ENCODE measurements at places on chromosomes 12 and 14.

- no peak for DNase-seq
These were observed 363.6 kb downstream of the TMEM132D start for GRCh38 chr12:129540249-129540648.

DNA sequence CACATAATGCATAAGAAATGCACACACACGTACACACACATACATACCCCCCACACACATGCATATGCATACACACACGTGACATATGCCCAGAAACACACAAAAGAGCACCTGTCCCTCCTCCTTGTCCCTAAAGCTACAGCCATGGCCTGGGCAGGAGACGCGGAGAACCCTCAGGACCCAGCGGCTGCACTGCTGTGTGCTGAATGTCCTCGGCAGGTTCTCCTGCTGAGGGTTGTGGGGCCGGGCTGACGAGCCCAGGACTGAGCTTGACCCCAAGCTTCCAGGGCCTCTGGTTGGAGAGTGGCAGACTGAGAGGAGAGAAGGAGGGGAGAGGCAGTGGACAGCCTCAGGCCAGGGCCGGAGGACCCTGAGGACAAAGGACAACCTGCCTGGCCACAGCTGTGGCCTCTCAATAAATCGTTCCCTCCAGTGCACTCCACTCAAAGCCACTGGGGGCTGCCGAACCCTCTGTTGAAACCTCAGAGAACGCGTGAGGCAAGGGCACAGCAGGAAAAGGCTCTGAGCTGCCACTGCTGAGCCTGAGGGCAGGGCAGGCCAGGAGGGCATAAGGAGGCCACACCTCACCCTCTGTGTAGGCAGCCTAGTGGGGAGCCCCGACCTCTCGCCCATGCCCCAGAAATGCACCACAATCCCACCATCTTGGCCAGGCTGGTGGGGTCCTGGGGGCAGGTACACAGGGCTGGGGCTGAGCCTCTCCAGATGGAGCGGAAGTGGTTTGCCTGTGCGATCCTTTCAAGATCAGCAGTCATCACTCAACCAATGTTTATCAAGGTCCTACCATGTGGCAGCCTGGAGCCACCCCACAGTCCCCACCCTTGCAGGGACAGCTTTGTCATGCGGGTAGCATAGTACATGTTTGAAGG, 3.1 kb downstream of the CACNA2D4 start:
- DNase-seq = peak; percentile 44

DNA sequence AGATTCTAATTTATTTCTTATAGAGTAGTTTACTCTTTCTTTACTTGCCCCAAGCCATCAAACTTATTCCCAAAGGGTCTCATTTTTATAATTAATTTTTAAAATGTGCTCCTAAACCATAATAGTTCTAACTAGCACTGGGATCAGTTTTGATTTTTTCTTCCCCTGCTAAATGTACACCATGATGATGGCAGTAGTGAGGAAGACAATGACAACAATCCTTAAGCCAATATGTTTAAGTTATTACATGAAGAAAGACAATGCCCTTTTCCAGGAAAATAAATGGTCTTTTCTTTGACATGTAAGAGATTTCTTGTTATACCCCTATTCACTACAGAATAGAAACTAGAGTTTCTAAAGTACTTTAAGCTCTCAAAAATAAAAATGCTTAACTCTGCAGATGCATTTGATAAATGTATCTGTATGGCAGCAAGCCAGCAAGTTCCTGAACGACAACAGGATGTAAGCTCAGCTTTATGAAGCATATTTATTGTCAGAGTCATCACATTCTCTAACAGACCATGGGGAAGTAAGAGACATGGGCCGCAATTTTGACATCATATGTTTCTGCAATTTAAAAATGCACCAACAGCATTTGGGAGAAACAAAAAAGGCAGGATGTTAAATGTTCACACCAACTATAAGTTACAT, 36.0 kb upstream of the SNX6 start:
- peak; percentile 50 for DNase-seq

- no peak for DNase-seq
These were observed 36.0 kb upstream of the BATF start for GRCh38 chr14:75486318-75486717.

- DNase-seq = no peak
These were observed 164.9 kb downstream of the ANO4 start for GRCh38 chr12:100959481-100959880.

DNA sequence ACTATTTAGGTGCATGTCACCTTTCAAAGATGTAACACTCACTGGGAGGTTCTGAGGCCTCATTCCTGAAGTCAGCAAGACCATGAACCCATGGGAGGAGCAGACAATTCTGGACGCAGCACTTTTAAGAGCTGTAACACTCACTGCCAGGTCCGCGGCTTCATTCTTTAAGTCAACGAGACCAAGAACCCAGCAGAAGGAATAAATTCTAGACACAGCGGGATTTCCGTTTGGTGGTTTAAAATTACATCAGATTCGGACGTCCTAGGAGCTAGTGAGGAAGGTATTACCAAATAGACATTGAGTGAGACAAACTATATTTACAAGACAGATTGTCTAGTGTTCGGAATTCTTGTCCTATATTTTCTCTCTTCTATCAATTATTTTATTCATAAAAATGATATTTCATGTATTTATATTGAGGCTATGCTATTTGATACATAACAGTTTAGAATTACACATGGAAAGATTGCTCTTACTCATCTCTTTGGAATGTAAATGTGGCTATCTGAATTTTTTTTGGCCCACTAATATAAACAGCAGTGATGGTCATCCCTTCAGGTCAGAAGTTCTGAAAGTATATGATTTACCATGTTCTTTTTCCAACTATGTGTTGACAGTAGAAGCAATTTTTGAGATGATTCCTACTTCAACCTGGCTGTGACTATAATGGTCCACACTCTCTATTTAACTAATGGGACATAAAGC, 1973.0 kb upstream of the FLRT2 start:
- DNase-seq = no peak

DNA sequence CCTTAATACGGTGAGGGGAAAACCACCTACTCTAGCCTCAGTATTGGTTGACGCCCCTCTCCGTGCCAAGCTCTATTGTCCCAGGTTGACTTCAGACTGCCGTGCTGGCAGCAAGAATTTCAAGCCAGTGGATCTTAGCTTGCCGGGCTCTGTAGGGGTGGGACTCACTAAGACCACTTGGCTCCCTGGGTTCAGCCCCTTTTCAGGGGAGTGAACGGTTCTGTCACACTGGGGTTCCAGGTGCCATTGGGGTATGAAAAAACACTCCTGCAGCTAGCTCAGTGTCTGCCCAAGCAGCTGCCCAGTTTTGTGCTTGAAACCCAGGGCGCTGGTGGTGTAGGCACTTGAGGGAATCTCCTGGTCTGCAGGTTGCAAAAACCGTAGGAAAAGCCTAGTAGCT, 107.1 kb downstream of the NUBPL start:
- no peak for DNase-seq

DNA sequence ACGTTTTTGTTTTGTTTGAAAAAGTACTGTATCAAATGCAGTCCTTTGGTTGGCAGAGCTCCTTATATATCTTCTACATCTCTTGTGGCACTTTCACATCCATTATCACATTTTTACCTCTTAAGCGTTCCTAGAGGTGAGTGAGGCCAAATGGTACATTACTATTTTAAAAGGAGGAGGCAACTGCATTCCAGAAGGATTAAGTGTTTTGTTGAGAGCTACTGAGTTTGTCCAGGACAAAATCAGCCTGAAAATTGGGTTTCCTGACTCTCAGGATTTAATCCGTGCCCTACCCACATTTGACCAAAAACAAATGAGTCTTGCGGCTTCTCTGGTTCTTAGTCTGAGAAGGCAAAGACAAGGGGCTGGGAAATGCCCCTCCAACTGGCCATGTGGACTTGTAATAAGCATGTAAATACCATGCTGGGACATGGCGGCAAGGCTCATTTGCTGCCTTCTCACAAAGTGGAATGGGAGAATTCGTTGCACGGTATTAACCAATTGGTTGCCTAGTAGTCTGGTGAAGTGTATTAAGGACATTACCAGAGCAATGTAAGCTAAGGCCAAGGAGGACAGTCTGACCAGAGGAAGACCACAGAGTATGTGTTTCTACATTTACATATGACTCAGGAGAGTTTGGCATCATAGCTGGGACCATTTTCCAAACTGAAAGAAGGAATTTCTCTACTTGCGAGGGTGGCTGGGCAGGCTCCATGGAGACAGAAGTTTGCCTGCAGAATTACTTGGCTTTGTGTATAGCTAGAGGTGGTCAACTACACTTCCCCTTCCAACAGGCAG, 175.8 kb upstream of the PLXNC1 start:
- no peak for DNase-seq

- no peak for DNase-seq
These were observed 103.2 kb upstream of the VRK1 start for GRCh38 chr14:96693987-96694386.

DNA sequence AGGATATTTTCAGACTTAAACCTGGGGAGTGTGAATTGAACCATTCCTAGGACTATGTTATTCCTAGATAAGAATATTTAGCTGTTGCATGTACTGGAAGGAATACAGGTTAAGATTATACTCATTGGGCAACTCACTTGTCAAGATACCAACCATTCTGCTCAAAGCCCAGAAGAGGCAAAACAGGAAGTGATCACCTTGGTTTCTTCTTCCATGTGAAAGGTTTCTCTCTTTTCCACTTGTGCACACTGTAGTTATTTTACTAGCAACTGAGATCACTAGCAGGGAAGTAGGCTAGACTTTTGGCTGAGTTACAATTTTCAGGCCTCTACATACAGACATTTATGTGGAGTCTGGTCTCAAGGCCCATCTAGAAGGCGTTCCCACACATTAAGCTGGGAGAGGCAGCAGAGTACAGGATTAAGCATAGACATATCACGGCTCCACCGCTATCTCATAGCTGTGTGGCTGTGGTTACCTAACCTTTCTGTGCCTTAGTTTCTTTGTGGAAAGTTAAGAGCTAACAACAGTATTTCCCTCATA, 83.9 kb upstream of the FERMT2 start:
- no peak for DNase-seq

GRCh38 chr14:54374117-54374884, 22.5 kb upstream of the CDKN3 start:
- no peak for DNase-seq

DNA sequence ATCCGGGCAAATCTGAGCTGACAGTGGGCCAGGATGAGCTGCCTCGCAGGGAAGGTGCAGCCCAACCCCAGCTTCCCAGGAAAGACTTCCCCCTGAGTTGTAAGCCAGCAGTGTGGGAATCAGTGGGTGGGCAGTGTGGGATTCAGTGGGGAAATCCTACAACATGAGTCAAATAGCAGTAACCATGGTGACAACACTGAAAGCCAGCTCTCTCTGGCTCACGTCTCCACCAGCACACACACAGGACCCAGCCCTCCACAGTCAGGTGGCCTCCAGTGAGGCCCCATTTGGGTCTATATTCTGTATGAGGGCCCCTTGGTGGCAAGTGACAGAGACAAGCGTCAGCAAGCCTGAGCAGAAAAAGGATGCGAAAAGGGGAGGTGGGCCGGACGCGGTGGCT, 6.0 kb upstream of the LGALS3 start:
- DNase-seq = no peak

DNA sequence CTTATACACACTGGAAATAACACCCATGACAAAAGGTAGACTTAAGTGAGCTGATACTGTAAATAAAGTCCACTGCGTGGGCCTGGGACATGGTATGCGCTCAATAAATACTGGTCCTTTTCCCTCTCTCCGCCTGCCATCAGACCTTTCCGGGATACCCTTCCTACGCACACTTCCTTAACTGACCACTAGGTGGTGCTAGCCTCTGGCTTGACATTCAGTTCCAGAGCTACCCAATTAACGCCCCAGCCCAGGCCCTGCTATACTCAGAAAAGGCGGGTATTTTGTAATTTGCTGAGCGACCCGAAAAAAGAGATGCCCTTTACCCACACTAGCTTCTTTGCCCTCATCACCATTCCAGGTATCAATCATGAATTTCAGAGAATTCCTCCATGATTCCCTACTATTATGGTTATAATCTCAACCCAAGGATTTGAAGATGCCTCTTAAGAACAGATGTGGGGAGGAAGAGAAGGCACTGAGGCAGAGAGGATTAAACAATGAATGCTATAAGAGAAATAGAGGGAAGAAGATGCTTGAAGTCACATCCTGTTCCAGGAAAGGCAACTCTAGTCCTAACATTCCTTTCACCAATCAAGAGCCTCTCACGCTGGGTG, 3.9 kb upstream of the LRP1 start:
- DNase-seq = peak; percentile 84

DNA sequence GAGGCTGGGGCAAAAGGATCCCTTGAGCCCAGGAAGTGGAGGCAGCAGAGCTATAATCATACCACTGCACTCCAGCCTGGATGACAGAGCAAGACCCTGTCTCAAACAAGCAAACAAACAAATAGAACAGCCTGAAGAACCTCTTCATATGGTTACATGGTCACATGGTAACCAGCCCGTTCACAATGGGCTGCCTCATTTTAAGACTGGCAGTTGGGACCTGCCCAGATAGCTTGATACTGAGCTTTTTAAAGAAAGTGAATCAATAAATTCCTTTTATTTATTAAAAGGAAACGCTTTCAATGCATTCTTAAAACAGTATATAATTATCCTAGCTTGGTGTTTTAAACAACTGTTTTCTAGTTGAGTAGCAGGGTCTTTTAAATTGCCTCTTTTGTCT, 10.5 kb downstream of the MLXIP start:
- no peak for DNase-seq

DNA sequence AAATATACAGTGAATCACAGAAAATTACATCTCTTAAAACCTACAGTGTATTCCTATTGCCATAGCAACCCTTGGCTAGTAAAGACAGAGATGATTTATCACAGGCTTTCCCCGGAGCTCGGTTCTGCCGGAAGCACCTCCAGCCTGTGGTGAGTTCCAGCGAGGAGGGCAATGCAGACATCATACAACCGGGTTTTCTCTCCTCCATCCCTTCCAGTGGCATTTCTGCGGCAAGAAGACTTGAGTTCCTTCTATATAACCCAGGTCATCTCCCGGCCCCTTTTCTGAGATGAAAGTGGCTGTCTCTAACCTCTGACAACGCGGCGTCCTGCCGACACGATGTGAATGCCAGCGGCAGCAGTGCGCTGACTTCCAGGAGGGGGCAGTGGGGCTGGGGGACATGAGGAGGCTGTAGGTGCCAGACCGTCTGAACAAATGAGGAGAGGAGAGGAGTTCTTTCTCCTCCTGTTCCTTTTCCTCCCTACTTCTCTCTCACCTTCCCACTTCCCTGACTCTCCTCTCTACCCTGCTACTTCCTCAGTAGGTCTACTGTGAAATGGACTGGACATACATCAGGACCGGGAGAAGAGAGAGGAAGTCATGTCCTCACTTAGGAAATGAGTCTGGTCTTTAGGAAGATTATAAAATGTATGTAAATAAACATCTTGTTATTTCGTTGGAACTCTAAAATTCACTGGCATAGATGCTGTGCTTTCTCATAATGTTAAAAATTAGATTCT, 68.6 kb upstream of the MAX start:
- peak; percentile 50 for DNase-seq

DNA sequence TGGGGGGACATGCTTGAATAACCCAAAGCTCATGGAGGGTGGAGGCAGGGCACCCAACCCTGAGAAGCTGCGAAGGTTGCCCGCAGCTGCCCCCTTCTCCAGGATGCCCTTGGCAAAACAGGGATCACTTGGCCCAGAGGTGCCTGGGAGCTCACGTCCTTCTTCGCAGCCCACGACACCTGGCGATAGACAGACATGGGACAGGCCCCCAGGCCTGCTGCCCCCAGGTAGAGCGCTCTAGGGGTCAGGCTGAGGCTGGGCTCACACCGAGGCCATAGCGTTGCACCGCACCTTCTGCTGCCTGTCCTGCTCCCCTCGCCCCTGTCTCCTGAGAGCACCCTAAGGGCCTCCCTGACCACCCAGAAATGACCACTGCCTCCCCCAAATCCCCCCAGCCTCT, 20.2 kb upstream of the PLA2G1B start:
- no peak for DNase-seq

- no peak for DNase-seq
These were observed 106.4 kb upstream of the SYT10 start for GRCh38 chr12:33546004-33546403.
